ENCODE measurements at places on chromosomes 12 and 14.

- no peak for DNase-seq
Observed at GRCh38 chr14:60183741-60184140, 18.5 kb upstream of the DHRS7 start.

DNA sequence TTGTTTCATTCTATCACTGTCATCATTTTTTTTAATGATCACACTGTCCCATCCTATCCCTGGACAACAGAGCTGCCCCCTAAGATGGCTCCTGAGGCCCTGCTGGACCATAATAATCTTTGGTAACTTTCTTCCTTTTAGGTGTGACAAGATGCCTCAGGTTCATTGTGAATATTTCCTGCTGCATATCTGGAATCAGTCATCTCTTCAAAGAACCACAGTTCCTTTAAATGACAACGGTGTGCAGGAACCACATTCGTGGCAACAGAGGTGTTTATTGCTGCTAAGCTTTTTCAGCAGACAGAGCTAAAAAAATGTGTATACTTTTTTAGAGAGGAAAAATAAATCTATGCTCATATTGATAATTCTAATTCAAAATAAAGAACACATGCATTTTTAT, 312.9 kb downstream of the MED13L start:
- no peak for DNase-seq

GRCh38 chr14:69153873-69154270, 953 bp upstream of the DCAF5 start:
- no peak for DNase-seq

DNA sequence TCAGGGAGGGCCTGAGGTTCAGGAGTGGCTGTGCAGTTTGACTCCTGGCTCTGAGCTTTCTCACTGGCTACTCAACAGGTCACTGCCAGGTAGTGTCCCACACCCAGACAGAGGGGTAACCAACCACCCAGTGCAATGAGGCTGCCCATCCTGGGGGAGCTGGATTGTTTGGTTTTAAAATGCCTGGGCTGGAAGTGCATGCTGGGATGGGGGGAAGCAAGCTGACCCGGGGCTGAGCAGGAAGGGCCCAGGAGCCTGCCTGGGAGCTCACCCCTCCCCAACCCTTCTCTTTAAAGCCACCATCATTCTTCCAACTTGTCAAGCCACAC, 12.6 kb upstream of the ABHD12B start:
- DNase-seq, result no peak

DNA sequence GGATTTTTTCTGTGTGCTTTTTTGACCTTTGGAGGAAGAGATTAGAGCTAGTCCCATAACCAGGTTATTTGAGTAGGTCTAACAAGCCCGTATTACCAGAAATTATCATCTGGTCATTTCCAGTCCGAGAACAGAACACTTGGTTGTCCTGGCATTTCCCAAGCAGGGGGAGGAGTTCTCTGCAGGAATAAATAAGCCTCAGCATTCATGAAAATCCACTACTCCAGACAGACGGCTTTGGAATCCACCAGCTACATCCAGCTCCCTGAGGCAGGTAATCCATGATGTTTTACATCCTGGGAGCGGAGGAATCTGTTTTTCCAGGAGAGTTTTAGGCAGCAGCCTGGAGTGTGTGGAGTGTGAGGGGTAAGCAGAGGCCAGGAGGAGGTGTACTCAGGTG, at the start of gene SERPINA3:
Gene SERPINA3, plus strand, starts transcription at position 218 of the 400 bp plus-strand sequence. CDS start 2,051 bp downstream, outside the sequence.
- DNase-seq, result no peak

DNA sequence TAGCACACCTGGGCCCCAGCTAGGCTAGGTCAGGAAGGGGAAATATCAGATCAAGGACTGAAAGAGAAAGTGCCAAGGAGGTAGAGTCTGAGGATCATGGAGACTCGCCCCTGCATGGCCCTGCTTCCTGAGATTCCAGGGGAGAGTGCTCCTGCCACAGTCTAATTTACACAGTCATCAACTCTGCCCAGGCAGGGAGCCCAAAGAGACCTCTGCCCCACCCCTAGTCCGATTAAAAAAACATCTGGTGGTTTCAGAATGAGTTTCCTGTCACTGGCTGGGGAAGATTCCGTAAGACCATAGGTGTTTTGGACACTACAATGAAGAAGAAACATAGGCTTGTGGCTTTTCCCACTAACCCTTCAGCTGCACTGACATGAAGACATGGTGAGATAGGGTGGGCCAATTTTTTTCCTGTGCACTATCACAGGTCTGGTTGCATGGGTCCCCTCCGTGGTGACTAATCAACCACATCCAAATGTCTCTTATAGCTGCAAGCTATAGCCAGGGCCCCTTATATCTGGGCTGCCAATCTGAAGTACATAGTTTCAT, 31.5 kb upstream of the GZMB start:
- DNase-seq, result no peak

DNA sequence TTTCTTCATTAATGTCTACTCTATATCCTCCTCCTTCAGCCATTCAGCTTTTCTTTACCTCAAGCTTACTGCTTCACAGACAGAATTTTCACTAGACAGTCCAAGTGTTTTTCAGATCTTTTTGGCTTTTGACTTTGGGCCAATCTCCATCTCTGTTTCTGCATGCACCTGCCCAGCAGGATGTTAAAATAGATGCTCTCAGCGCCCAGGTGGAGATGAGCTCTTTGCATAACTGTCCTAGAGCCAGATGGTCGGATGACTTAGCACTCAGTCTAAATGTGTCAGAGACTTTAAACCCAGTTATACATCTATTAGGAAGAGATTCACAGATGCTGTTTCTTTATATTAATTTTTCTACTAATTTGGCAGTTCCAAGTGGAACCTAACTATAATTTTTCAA, 80.3 kb upstream of the SSTR1 start:
- no peak for DNase-seq

- DNase-seq, result no peak
Observed at GRCh38 chr12:126915309-126915708, 1351.7 kb upstream of the TMEM132C start.

- no peak for DNase-seq
Observed at GRCh38 chr12:95547522-95548055, 3.7 kb downstream of the USP44 start.

GRCh38 chr12:112900298-112901145, 6.2 kb upstream of the OAS1 start:
- DNase-seq, result no peak

- DNase-seq, result no peak
Observed at GRCh38 chr12:25553098-25553497, at the start of gene LMNTD1. TSS of gene LMNTD1 (minus strand) at chr12:25553283. CDS start at chr12:25552959, 324 bp downstream.

DNA sequence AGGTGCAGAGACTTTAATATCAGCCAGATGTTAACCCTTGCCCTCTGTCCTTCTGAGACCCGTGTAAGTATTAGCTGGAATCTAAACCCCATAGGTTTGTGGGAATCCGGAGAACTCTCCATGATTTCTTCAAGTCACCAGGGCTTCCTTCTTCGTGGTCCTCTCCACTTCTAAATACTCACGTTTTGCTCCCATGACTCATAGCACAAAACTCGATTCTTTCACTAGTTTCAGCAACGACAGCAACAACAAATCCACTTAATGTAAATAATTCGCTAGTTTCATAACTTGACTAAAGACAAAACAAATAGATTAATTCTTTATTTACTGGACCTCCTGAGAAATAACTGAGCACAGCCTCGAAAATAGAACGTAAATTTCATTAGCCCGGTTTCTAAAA, 4.4 kb upstream of the CLEC2A start:
- no peak for DNase-seq

GRCh38 chr14:51002406-51002999, 58.2 kb upstream of the PYGL start:
- no peak for DNase-seq

DNA sequence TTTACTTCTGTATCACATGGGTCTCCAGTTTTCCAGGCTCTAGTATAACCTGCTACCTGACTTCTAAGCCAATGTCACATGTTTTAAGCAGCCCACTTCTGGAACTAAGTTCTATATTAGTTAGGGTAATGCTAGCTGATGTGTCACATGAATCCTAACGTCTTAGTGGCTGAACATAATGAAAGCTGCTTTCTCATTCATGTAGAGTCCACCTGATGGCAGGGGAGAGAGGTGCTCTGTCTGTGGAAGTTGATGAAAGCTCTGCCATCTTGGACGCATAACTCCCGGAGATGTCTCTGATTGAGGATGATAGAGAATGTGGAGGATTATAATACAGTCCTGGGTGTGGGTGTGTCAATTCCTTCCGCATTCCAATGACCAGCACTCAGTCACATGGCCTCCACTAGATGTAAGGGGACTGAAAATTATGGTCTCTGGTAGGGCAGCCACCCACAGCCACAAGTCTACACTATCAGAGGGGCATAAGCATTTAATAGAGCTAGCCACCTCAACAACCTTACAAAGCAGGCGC, 234.4 kb upstream of the CRY1 start:
- DNase-seq, result no peak

DNA sequence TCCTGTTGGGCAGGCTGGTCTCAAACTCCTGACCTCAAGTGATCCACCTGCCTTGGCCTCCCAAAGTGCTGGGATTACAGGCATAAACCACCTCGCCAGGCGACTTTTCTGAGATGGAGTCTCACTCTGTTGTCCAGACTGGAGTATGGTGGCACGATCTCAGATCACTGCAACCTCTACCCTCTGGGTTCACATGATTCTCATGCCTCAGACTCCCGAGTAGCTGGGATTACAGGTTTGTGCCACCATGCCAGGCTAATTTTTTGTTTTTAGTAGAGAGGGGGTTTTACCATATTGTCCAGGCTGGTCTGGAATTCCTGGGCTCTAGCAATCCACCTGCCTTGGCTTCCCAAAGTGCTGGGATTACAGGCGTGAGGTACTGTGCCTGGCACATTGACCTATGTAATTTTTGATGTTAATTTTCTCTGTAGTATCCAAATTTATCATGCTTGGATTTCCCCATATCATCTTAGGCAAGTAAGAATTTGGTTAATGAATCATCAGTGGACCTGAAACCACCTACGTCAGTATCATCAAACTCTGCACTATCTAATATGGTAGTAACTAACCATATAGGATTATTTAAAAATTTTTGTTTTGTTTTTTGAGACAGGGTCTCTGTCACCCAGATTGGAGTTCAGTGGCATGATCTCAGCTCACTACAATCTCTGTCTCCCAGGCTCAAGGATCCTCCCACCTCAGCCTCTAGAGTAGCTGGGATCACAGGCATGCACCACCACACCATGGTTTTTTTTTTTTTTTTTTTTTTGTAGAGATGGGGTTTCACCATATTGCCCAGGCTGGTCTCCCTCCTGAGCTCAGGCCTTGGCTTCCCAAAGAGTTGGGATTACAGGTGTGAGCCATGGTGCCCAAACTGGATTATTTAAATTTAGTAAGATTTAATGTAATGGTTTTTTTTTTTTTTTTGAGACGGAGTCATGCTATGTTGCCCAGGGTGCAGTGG, 11.9 kb upstream of the ATP5F1B start:
- DNase-seq, result no peak

DNA sequence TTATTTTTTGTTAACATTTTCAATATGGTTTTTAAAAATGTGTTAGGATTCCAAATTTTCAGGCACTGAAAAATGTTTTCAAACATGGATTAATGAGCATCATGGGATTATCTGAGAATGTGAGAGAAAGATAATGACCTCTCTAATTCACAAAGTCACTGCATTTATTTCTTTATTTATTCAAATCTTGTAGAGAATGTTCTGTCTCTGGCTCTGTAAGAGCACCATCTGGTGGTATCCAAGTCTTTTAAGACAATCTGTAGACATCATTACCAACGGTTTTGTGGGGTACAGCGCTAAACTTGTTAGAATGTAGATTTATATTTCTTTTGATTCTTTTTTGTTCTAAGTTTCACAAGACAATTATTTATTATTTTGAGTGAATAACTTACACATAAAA, 956.0 kb upstream of the NOVA1 start:
- DNase-seq, result no peak

GRCh38 chr14:89620436-89620835, 203.4 kb upstream of the FOXN3 start:
- no peak for DNase-seq

GRCh38 chr14:55353686-55354467, 57.8 kb downstream of the ATG14 start:
- DNase-seq, result no peak

DNA sequence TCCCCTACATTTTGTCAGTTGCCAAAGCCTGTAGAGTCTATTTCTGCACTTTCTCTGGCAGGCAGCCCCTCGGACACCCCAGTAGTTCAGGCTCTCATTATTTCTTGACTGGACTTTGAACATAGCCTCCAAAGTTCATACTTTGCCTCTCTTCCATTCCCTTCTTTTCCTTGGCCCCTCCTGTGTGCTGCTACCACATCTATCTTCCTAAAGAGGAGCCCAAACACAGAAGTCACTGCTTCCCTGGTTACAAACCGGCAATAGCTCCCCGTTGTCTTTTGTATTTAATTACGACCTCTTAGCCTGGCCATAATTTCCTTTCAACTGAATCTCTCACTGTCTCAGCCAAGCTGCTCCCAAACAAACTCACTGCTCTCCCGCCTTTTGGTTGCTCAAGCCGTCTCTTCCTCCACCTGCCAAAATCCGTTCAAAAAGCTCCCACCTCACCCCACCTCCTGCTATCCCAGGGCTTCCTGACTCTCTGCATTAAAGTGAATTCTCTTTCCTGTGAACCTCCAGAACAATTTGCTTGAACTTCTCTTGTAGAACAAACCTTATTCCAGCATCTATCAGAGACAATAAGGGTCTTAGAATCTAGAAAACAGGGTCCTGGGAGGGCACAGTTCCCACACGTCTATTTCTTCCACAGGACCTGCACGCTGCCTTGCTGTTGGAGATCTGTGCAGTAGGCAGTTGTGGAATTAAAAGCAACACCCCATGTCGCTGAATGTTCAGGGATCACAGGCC, 46.9 kb downstream of the PRMT8 start:
- no peak for DNase-seq

- DNase-seq, result no peak
Observed at GRCh38 chr12:126160912-126161311, 1095.7 kb downstream of the AACS start.

DNA sequence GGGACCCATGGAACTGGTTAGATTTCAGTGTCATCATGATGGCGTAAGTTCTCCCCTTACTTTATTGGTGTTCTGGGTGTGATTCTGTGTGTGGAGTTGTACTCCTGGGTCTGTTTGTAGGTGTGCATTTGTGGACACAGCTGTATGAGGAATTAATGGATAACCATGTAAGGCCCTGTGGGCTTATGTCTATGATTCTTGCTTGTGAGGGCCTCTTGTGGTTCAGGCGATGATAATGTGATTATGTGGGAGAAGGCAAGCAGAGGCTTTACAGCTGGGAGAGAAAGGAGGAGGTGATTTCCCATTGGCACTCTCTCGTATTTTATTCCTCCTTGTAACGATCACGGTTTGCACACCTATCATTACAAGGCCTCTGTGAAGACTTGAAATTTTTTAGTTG, 96.1 kb downstream of the SCN8A start:
- no peak for DNase-seq

- no peak for DNase-seq
Observed at GRCh38 chr12:125083072-125083471, 17.8 kb downstream of the AACS start.

DNA sequence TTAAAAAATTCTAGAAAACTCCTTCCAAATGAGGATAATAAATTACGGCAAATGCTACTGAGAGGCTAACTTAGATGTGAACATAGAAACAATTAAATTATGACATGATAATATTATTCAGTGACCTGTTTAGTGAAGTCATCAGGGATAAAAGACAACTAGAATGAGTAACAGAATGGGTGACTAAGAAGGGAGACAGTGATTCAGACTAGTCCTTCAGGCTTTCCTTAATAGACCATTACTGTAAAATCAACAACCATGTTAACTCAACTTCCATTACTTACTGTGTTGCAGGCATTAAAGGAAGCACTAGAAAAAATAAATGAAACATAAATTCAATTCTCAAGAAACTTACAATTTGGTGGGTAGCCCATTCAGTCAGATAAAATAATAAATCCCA, 543.9 kb upstream of the LRFN5 start:
- DNase-seq, result no peak
